ENCODE measurements at places on chromosomes 1 and 21. TPM values are rescaled to one million over a fixed set of nuclear protein-coding genes. Genes with fewer than 3 reads are reported as not detected.

Gene WDR64
- total RNA-seq, result not detected

Gene VCAM1
- 14.9 TPM for total RNA-seq

Gene RAB13
- total RNA-seq, result 86.2 TPM

Gene CATSPERE
- 0.99 TPM for total RNA-seq

Gene F3
- total RNA-seq, result 50.8 TPM

Gene CLDN17
- total RNA-seq, result not detected

Gene OR2L13
- total RNA-seq, result not detected

Gene YOD1
- total RNA-seq, result 6.2 TPM

Gene KRTAP20-3
- not detected for total RNA-seq

Gene ZBTB37
- total RNA-seq, result 6.7 TPM

Gene DHX9
- 127 TPM for total RNA-seq

Gene PTAFR
- under 0.01 TPM for total RNA-seq

Gene CORT
- total RNA-seq, result 0.17 TPM

Gene HMGB4
- total RNA-seq, result not detected

Gene C1QC
- total RNA-seq, result not detected

Gene ACKR1
- total RNA-seq, result not detected

Gene NOS1AP
- 0.17 TPM for total RNA-seq

Gene CFHR2
- not detected for total RNA-seq

Gene FAM151A
- not detected for total RNA-seq

Gene CAMK2N1
- 79.9 TPM for total RNA-seq

Gene LCE2A
- 0.33 TPM for total RNA-seq

Gene FOXO6
- total RNA-seq, result under 0.01 TPM

Gene HSD3B2
- total RNA-seq, result not detected

Gene AMPD1
- not detected for total RNA-seq

Gene SLC1A7
- total RNA-seq, result 0.33 TPM

Gene AK5
- 21.6 TPM for total RNA-seq

Gene RALGPS2
- 59.6 TPM for total RNA-seq

Gene MED8
- total RNA-seq, result 69.2 TPM

Gene GJB3
- total RNA-seq, result not detected

Gene ADAM30
- not detected for total RNA-seq

Gene CSF1
- total RNA-seq, result 29.0 TPM

Gene ZBTB8A
- 5.9 TPM for total RNA-seq

Gene PDPN
- total RNA-seq, result 7.4 TPM

Gene GJA4
- total RNA-seq, result not detected

Gene DENND1B
- total RNA-seq, result 8.4 TPM

Gene APCS
- total RNA-seq, result not detected

Gene SPRR5
- not detected for total RNA-seq

Gene ATP5PO
- 152 TPM for total RNA-seq

Gene FAM110D
- total RNA-seq, result not detected

Gene TCHHL1
- not detected for total RNA-seq

Gene TMEM269
- total RNA-seq, result not detected

Gene PKLR
- not detected for total RNA-seq
